ENCODE measurements at places on chromosomes 4 and X.
A peak's percentile ranks its signal among the peaks of the same experiment; 100 is the strongest.

- DNase-seq, result no peak
Observed at GRCh38 chr4:1222036-1222789, 26.7 kb downstream of the CTBP1 start.

- no peak for DNase-seq
Observed at GRCh38 chrX:111521169-111521568, 9.7 kb downstream of the SERTM2 start.

DNA sequence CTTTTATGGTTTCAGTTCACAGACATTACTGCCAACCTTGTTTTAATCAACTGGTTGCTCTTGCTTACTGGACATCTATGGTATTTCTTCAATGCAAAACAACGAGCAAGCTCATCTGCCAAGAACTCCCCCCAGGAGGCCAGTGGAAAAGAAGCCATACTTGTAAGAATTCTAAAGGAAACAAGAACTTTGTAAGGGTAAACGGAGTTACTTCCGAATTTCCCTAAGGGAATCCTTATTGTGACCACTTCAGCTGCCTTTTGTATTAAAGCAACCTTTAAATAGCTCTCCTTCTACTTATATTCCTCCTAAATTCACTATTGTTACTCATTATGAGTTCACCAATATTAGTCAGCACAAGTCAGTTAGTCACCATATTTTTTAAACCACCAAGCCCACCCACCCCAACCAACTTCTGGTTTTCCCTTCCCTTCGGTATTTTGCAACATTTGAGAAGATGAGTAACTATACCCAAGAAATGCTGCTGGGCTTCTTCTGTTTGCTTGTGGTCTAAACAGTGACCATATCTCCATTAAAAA is 602.8 kb upstream of the DIPK2B start:
- DNase-seq, result no peak

GRCh38 chr4:188168726-188169373 is 29.6 kb downstream of the TRIML1 start:
- no peak for DNase-seq

- DNase-seq, result no peak
Observed at GRCh38 chr4:47654972-47655693, 170.1 kb downstream of the ATP10D start.

DNA sequence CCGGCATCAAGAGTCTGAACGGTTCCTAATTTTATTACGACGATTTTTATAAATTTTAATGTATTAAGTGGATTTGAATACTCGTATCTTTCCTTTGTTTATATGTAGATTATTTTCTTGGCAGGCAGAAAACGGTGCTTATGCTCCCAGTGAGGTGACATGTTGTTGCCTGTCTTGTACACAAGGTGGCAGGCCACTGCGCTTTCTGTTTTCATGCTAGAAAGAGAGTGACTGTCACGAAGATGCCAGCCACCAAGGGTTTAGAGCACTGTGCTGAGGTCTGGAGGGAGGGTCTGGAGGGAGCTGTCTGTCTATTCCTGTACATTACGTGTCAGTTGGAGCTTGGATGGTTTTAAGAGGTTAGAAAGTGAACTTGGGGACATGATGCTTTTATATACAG is 87.7 kb downstream of the SHROOM2 start:
- DNase-seq, result peak; percentile 45

GRCh38 chrX:4690521-4690920 is 977.1 kb upstream of the PRKX start:
- no peak for DNase-seq

- DNase-seq, result no peak
Observed at GRCh38 chr4:100190643-100191600, 654 bp upstream of the DDIT4L start.

DNA sequence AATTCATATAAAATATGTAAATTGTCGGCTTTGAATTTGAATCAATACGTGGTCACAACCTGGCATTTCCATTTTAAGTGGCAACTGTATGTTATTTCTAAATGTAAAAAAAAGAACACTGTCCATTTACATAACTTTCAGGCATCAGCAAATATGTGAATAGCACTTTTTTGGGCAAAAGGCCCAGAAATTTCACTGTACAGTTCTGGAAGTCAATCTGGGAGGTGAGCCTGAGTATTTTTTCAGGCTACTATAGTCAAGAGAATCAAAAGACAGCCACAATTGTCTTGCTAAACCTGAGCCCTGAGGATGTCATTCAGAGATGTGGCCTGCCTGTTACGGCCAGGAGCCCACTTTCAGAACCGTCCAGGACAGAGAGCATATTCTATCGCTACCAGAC is 543.9 kb upstream of the MAGEB2 start:
- no peak for DNase-seq

DNA sequence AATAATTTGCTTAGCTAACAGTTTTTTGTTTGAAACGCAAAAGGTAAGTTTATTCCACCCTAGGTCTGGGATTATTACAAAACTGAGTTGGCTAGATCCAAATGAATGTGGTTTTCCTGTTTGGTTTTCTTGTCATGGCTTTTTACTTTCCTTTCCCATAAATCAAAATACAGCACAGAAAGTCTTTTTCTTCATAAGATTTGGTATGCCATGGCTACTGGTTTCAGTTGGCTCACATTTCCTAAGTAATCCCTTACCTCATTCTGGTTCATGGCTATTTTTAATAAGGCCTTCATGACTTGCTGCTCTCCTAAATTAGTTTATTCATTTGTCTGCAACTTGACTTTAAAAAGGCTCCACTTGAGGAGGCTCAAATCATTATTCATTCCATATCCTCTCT is 12.9 kb upstream of the PAK3 start:
- no peak for DNase-seq

DNA sequence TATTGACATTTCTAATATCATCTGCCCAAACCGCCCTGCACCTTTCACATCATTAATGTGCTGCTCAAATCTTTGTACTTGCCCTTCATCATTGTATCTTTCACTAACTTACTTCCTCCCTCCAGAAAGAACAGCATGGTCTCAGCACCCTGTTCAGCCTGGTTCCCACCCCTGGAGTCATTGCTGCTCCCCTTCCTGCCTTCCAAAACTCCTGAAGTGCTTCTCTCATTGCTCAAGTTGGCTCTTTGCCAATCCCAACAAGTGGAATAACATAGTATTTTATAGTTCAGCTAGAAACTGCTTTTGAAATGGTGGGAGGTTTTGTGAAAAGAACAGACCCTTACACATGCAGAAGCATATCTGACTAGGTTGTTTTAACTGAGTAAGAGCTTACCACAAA is 14.0 kb upstream of the TTC29 start:
- no peak for DNase-seq

DNA sequence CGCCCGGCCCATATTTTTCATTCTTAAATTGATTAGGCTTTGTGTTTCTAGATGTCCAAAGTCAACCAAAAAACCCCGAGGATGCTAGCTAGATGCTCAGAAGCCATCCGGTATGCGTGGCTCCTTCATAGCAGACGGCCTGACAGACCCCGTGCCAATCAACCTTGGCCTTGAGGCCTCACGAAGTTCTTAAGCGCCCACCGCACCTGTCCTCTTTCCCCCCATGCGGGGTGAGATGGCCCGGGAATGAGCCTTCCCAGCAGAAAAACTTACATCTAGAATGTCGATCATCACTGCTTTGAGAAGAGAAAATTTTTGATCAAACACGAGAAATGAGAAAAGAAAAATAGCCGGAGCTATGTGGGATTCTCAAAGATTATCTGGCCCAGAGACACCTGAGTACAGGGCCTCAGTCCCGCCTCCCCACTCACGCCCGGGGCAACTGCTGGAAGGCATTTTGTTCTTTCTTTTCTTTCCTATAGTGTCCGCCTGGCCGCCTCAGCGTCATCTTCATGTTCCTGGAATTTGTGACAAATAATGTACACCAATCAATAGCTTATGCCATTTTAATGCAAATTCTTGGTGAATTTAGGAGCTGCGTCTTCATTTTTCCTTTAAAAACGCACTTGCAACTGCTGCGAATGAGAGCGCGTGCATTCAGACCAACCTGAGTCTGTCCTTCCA is 1.6 kb upstream of the NAT8L start:
- no peak for DNase-seq

DNA sequence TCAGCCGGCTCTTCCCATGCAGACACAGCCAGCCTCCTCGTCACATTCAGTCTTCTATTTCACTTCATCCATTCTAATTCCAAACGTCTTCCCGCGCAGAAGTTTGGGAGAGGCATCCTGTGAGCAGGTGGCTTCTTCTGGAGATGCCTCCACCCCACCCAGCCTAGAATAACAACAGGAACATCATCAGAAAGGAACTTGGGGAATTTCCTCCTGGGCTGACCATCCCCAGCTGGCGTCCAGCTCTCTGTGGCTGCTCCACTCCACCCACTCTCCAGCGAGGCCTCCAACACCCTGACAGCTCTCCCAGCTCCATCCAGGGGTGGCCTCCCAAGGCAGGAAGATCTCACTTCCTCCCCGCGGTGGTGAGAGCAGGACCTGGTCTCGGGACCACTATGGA is 5.5 kb upstream of the C4orf50 start:
- no peak for DNase-seq

DNA sequence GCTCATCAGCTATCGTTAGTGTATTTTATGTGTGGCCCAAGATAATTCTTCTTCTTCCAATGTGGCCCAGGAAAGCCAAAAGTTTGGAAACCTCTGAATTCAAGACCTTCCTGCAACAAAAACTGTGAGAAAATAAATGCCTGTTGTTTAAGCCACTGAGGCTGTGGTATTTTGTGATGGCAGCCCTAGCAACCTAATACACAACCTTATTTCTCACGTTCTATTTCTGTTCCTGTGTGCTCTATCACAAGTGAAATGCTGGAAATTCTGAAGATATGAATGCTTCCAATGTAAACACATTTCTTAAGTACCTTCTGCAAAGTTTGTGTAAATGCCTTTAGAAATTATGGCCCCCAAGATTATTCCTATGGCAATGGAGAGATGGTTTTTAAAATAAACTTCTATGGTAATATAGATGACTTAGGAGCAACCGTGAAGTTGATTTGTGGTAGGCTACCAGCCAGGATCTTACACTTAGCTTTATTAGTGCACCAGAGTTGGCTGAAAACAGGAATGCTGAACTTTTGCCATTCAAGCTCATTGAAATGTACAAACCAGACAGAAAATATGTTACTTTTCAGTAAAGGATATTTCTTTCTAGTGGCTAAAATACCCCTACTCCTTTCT is 148.0 kb downstream of the USP46 start:
- DNase-seq, result no peak

DNA sequence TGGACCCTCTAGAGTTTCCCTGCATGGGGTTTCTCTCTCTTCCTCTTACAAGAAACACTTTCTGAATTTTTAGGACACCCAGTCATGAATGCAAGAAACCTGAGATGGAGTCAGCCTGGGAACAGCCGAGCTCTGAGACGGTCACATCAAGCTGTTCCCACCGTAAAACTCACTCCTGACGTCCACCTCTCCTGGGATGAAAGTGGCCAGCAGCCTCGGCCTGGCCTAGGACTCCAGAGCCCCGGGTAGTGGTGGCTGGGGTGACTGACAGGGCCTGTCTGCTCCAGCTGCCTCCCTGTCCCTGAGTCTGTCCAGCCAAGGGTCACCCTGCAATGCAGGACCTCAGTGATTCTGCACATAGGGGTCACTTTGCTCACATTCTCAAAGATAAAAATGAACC is 217.8 kb downstream of the SHOX start:
- DNase-seq, result no peak

GRCh38 chr4:61727286-61727685 is 527.2 kb downstream of the ADGRL3 start:
- no peak for DNase-seq

GRCh38 chr4:8191136-8191747 is 7.8 kb upstream of the SH3TC1 start:
- DNase-seq, result no peak

- no peak for DNase-seq
Observed at GRCh38 chrX:126770179-126770578, 49.4 kb upstream of the PRR32 start.

- DNase-seq, result no peak
Observed at GRCh38 chr4:133146574-133147241, 2.4 kb upstream of the PCDH10 start.
